Activated naive CD4-positive, alpha-beta T cell treated with Interleukin-2 at 50 U/mL for 16 hours (primary cell): ENCODE measurements at places on chromosomes 13 and 19.

GRCh38 chr19:41225238-41226052, 6.4 kb downstream of the AXL start:
- DNase-seq = peak; percentile 58

GRCh38 chr13:98542568-98543377, 34.1 kb downstream of the STK24 start:
- DNase-seq = no peak

DNA sequence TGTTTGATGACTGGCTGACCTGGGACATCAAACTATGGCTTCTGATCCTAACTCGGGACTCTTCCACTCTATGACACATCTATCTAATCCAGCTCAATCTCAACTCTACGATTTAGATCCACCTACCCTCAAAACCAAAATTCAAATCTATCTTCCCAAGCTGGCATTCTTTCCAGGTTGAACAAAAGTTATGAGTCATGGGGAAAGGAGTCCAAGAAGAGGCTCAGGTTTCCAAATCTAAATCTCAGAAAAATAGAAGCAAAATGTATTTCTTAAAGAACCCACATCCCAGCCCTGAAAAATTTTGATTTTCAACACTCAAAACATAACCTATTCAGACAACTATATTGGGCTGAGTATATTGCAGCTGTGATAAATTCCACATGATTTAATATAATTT, 143.9 kb upstream of the IPO5 start:
- no peak for DNase-seq

GRCh38 chr19:47613165-47614020, 4.5 kb downstream of the BICRA start:
- DNase-seq = no peak

- no peak for DNase-seq
Observed at GRCh38 chr19:5515737-5516136, 52.0 kb downstream of the TINCR start.

DNA sequence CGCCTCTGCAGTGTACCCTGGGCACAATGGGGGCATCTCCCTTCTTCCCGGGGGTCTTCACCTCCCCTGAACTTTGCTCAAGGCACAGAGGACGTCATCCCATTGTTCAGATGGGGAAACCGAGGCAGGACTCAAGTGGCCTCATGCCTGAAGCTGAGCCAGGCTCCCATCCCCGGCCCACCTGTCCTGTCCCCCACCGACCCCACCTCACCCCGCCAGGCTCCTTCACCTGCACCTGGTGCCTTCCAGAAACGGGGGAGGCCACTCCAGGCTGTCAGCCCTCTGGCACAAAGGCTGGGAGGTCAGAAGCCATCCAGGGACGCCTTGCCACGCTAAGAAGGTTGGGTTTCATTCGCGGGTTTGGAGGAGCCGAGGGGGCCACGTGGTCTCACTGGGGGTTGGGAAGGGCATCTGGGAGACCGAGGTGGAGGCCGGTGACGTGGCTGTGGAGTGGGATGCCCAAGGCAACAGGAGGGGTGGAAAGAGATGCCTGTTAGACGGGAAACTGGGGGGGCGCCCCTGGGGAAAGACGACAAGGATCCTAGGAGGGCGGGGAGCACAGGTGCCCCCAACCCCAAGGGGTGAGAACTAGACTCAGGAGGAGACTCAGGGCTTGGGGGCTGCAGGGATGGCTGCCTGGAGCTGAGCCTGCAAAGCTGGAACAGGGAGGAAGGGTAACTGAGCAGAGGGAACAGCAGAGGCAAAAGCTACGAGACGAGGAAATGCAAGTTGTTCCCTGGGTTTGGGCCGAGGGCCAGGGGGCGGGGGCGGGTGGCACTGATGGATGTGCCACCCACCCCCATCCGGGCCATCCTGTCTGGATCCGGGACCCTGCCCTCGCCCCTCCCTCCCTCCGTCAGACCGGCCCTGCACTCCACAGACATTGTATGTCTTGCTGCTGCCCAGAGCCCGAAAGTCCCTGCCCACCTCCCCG, 6.0 kb upstream of the TCF3 start:
- no peak for DNase-seq

DNA sequence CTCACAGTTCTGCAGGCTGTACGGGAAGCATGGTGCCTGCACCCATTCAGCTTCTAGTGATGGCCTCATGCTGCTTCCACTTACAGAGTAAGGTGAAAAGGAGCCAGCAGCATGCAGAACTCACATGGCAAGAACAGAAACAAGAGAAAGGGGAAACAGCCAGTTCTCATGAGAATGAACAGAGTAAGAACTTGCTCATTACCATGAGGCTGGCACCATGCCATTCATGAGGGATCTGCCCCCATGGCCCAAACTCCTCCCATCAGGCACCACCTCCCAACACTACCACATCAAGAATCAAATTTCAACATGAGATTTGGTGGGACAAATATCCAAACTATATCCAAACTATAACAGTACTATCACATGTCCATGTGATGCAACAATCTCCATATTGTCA, 72.1 kb downstream of the KATNAL1 start:
- DNase-seq = no peak

DNA sequence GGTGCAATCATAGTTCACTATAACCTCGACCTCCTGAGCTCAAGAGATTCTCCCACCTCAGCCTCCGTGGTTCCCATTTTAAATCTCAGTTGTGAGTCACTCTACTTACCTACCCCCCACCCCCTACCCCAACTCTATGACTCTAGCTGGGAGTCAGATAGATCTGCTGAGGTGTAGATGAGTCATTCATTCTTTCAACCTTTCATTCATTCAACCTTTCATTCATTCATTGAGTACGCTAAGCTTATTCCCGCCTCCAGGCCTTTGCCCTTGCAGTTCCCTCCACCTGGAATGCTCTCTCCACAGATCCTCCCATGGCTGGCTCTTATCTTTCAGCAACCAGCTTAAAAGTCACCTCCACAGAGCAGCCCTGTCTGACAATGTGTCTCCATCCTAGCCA, 1.1 kb upstream of the MAST1 start:
- no peak for DNase-seq

- no peak for DNase-seq
Observed at GRCh38 chr19:14107581-14108461, 9.7 kb downstream of the PRKACA start.
